Jurkat, Clone E6-1 (cell line): ENCODE measurements at places on chromosomes 6 and 20.

GRCh38 chr6:165800337-165800736 is 137.3 kb upstream of the PDE10A start:
- no peak for DNase-seq

DNA sequence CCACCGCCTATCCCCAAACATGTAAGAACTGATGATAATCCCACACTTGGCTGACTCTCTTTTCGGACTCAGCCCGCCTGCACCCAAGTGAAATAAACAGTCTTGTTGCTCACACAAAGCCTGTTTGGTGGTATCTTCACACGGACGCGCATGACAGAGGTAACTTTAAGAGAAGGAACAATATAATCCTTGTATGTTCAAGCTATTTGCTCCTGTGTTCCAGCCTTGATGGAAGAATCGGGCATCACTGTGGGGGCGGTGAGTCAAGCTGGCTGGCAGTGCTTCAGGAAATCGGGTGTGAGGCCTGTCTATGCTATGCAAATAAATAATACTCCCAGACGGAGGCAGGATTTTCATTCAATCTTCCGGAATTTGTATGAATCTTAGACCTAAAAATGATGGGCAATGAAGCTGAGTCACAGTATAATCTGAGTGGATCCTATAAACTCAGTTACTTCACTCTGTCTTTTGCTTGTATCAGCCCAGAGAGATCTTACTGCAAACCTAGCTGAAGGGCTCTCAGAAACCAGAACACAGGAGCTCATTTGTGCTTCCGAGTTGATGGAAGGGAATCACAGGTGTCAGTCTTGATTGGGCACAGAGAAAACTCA is 45.2 kb upstream of the NT5E start:
- no peak for DNase-seq

GRCh38 chr6:138868181-138868580 is 72.3 kb downstream of the ECT2L start:
- no peak for DNase-seq

GRCh38 chr6:12298017-12298978 is 8.1 kb downstream of the EDN1 start:
- no peak for DNase-seq

DNA sequence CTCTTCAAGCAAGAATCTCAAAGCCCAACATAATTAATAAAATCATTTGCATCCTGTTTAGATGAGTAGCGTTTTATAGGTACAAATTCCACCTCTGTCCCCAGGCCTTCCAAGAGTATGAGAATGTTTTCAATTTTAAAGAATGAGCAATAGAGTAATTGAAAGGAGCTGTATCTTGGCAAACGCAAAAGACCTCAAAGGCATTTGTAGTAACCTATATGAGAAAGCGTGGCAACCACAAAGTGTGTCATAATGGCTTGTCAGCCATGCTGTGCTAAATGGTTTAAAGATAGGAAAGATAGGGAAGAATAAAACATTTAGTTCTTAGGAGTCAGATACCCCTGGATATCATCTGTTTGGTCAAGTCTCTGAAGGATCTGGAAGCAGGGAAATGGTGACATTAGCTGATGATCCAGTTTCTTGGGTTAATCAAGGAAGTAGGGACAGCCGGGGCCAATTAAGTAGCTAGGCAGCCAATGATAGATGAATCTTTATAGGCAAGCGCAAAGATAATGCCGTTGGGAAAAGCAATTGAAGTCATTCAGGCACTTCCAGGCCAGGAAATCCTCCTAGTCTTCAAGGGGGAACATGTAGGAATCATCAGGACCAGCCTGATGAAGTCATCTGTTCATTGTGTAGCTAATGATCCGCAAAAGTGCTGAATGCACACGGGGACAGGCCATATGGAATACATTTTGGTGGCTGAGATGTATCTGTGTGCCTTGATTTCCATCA is 71.5 kb upstream of the ISM1 start:
- DNase-seq: no peak

DNA sequence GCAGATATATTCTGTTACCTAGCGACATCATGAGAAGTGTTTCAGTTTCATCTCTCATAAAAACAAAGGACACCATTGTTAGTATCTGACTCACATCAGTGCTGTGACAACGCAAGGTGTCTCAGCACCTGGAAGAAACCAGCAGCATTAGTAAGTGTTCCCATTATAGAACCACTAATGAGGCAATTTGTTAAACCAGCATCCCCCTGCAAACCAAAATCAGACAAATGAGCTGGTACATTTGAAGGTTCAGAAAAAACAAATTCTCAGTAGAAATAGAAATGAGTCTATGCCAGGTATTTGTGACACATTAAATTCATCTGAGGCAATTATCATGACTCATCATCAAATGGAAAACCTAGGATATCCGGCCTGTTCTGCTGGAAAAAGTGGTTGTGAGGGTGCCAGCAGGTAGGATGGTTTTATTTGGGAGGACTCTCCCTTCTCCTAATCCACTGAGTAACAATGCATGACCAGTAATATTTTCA is 151.7 kb downstream of the TMEM200A start:
- DNase-seq: no peak

DNA sequence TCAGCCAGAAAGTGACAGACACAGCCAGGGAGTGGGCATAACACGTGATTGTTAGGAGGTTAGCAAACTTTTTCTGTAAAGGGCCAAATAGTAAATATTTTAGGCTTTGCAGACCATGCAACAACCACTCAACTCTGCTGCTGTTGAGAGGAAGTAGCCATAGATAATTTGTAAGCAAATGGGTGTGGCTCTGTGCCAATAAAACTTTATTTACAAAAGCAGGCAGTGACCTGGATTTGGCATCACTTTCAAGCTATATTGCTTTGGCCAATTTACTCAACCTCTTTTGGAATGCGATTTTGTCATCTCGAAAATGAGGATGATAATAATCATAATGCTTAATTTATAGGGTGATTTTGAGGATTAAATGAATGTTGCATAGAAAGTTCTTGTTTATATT is 152.6 kb downstream of the TSHZ2 start:
- DNase-seq: no peak

GRCh38 chr6:133004304-133004884 is 190.0 kb downstream of the RPS12 start:
- DNase-seq: no peak

- DNase-seq: no peak
Measured at GRCh38 chr20:3672547-3673171, 9.2 kb downstream of the ADAM33 start.

- DNase-seq: no peak
Measured at GRCh38 chr20:12728782-12729181, 280.0 kb upstream of the SPTLC3 start.

DNA sequence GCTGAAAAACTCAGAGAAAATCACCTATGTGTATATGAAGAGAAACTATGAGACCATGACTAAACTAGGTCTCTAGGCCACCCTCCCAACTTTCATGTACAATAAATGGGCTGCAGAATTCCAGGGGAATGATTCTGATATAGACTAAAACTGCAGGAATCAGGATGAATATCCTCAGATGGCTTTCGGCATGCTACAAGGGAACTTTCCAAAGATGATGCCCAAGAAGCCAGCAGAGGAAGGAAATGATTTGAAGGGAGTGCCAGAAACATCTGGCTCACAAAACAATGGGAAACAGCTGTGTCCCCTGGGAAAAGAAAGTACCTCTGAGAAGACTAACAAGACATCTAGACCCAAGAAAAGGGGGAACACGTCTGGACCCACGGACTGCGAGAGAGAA is 41.1 kb downstream of the PLN start:
- DNase-seq: no peak

DNA sequence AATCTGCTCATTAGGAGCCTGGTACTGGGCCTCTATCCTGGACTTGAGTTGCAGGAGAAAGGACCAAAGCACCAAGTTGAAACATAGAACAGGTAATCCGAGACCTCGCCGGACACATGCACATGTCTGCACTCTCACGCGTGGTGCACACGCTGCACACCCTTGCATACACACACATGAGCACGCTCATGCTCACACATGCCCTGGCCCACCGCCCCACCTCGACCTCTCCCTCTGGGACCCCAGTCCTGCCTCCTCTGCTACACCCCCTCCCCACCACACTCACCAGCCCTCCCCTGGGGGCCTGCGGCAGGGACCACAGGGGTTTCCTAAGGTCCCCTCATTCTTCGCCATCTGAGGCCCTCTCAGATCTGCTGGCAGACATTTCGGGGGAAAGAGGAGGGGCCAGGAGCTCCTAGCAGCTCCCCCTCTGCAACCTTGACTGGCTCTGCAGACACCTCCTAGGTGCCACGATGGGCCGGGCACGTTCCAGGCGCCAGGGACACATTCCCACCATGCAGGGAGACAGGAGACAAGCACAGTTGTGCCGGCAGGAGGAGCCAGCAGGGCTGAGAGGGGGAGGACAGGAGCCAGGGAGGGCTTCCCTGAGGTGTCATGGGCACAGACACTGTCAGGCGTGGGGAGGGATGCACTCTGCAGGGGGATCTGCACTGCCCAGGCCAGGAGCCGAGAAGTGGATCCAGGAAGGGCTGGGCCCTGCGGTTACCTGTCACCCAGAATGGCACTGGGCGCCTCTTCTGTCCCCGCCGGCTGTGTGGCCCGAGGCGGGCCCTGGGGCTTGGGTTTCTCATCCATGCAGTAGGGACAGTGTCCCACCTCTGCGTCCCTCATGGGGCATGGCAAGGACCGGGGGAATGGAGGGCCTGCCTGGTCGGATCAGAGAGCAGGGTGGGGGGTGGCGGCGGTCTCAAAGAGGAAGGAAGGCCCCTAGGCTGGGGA is 25.6 kb upstream of the LSM14B start:
- no peak for DNase-seq

GRCh38 chr6:166624275-166624674 is 2.8 kb downstream of the RPS6KA2 start:
- no peak for DNase-seq

DNA sequence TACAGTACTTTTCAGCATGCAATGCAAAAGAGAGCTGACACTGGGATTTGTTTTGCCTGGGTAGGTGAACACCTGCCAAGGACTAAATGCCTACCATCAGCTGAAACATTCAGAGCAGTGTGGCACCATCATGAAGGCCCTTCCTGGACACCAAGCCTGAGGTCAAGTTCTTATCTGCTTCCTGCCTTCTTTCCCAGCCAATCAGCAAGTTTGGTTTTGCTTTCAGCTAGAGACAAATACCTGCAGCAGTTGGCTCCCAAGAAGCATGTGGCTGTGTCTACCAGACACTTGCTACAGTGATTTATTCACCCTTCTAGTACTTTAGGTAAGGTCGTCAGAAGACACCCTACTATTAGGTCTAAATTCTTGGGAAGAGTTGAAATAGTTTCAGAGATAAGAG is 112.8 kb downstream of the TBX18 start:
- DNase-seq: no peak

DNA sequence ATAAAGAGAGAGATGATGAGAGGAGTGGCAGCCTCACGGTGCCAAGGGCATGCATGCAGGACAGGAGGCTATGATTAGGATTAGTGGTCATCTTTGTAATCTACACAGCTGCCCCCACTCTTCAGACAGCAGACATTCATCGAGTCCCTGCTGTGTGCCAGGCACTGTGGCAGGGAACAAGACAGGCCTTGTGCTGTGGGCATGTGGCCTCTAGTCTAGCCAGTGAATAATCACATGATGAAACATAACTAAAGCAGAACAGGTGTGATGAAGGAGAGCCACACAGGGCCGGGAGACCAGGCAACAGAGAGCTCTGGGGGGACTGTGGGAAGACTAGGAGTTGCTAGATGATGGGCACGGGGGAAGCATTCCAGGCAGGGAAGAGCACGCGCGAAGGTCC is 22.2 kb downstream of the TOX2 start:
- DNase-seq: no peak

DNA sequence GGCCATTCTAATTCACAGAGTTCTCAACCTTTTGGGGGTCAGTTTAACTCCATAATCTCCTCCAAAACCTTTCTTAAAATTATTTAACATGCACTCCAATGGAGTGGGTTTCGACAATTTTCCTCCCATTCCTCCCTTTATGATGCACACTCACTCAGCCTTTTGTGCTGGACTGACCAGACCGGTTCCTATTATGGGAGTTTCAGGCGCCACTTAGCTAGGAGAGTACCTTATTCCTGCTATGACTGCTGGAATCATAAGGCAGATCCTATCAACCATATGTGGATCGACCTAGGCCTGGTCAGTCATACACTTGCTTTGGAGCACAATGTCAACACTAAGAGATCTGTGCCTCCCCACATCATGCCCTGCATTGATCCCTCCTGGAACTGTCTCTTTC is 63.9 kb upstream of the MOCS1 start:
- no peak for DNase-seq

GRCh38 chr6:87297119-87297518 is 25.3 kb upstream of the SMIM8 start:
- DNase-seq: no peak

GRCh38 chr6:105258816-105259215 is 79.0 kb upstream of the POPDC3 start:
- DNase-seq: no peak

DNA sequence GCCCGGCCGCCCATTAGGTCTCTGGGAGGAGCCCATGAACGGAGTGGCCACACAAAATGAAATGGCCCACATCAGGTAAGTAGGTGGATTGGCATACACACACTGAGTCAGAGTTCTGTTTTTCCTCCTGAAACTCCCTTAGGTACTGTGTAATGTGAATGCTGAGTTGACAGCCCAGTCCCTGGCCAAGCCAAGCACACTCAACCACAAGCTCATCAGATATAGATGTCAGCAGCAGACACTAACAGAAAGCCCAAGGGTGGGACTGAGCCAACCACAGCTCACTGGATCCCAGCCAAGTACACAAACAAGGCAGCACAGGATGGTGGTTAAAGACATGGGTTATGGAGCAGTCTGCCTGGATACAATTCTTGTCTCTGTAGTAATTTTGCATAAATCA is 403.4 kb downstream of the GJA1 start:
- peak; percentile 31 for DNase-seq

DNA sequence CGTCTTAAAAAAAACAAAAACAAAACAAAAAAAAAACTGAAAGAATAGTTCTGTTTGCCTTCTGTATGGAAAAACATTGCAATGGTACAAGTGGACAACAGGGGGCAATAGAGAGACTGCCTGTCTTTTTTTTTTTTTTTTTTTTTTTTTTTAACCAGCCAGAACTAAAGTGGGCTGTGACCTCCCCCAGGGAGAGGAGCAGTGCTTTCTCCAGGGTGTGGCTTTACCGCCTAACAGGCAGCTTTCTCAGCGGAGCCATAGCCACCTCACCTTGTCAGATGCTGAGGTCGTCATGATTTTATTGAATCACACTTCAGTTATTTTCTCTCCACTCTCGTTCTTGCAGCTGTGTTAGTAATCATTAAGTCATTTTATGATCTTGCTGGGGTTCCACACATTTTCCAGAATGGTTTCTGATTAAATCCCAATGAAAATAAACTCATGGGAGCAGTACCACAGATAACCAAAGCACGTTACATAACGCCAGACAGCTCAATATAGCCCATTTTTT is 78.4 kb downstream of the GMPR start:
- peak; percentile 48 for DNase-seq

GRCh38 chr6:27025351-27025750 is 222.2 kb upstream of the PRSS16 start:
- no peak for DNase-seq

DNA sequence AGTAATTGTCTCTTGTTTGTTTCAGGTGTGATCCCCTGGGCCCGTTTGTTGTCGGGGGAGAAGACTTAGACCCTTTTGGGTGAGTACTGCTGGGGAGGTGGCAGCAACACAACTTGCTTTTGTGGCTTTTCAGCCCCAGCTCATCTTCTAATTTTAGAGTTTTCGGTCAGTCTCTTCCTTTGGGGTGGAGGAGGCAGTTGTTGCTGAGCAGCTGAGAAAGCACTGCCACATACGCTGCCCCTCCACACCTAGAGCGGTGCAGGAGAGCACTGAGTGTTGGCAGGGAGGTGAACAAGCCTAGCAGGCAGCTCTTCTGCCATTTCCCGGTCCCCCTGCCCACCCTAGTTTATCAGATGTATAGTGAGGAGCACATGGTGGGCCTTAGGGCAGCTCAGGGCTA is 21.7 kb downstream of the TMEM74B start:
- DNase-seq: no peak
